ENCODE measurements at places on chromosomes 4 and X.

GRCh38 chrX:127552571-127552970, 499.6 kb downstream of the ACTRT1 start:
- DNase-seq: no peak

DNA sequence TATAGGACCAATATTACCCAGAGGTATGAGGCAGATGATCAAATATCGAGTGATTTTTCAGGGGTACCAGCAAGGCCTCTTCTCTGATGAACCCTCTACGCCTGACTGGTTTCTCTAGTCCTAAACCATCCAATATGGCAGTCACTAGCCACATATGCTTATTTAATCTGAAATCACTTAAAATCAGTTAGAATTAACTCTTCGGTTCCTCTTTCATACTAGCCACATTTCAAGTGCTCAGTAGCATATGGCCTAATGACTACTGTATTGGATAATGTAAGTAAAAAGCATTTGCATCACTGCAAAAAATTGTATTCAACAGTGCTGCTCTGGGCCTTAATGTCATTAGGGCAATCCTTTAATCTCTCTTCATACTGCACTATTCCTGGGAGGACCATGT, 4.4 kb upstream of the APBB2 start:
- DNase-seq: no peak

DNA sequence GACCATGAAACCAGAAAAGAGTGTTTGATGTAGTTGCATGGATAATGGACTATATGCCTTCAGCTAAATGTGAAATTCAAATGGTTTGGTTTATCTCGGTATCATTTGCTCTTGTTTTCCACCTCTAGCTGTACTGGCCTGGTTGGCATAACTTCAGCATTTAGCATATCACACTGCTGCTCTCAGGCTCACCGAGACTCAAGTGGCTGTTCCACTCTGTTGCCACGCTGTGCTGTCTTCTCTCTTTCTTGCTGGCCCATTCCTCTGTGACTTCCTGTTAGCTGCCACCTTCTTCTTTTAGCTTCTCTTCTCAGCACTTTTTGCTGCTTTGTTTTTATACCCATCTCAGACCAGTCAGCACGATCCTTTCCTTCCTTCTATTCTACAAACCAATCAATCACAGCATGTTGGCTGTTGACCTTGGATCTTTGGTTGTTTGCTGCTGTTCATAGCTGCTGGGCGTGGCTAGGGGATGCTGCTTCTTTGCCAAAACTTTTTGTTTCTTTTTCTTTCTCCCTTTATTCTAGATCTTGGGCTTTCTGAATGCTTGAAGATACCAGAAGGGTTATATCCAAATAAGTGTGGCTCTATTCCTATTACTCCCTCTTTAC, 24.0 kb downstream of the INTS6L start:
- no peak for DNase-seq

DNA sequence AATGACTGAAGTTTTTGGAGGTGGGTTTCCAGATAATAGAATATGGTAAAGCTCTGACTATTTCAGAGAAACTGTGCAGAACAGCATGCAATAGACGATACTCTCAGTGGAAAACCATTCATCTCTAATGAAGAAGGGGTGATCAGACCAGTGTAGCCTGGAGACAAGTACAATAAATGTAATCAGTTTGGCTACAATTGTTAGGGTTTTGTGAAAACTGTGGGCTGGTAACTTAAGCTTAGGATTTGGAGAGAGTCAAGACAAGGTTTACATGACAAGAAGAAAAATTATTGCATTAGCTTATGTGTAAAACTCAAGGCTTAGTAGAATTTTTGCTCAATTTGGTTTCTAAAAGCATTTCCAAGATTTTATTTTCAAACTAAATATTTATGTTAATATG, 241.5 kb upstream of the ANKRD50 start:
- DNase-seq: no peak

DNA sequence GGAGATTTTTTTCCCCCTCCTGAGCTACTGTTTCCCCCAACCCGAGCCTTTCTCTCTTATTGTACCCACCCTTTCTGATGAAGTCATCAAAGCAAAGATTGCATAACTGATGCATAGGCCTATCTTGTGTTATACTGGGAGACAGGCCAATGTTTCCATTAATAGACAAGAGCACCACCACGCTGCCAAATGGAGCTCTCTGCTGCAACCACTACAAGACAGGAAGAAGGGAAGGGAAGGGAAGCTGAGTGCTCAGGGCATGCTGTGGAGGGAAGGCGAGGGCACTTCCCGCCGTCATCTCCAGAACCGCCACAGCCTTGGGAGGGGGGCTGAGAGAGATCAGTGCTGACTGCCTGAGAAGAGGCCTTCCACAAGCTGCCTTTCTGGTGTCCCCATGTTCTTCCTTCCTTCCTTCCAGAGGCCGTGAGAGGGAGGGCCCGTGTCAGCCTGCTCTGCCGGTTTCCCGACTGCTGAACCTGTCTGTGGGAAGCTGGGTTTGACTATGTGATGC, 75.0 kb downstream of the MGST2 start:
- no peak for DNase-seq

GRCh38 chr4:143374771-143375170, 38.1 kb downstream of the GAB1 start:
- no peak for DNase-seq
